Lower lobe of right lung (tissue), 2 donors: ENCODE measurements at places on chromosomes 13 and 19. TPM values are rescaled to one million over a fixed set of nuclear protein-coding genes. Genes with fewer than 3 reads are reported as not detected.

DNA sequence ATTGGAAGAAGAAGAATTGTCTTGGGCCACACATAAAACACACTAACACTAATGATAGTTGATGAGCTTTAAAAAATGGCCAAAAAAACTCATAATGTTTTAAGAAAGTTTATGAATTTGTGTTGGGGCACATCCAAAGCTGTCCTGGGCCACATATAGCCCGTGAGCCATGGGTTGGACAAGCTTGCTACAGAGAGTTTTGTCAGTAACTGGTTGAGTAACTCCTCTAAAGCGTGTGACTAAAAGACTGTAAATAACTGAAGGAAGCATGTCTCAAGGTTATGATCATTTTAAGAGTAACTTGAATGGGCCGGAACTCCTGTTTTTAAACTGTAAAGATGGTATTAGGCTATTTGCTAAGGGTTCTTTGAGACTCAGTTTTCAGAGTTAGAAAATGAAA, 118.0 kb downstream of the KL start:
- H3K27ac ChIP-seq, result no peak overlapping the region
- no peaks in the 10 kb centered on the region for H3K4me1 ChIP-seq
- H3K4me3 ChIP-seq, result no peak overlapping the region

GRCh38 chr13:109145631-109146030, 516.2 kb downstream of the MYO16 start:
- H3K27ac ChIP-seq, result no peak overlapping the region
- H3K4me1 ChIP-seq, result no peaks in the 10 kb centered on the region

GRCh38 chr19:55198651-55199050, 10.7 kb downstream of the PTPRH start:
- H3K4me1 ChIP-seq, result no peaks in the 10 kb centered on the region
- no peak overlapping the region for H3K27ac ChIP-seq
- peaks cover 9% of the 10 kb centered on the region for H3K27me3 ChIP-seq
- no peaks in the 10 kb centered on the region for H3K36me3 ChIP-seq
- H3K4me3 ChIP-seq, result no peak overlapping the region
- no peak for DNase-seq

GRCh38 chr13:29572575-29572974, 22.9 kb downstream of the SLC7A1 start:
- no peak for DNase-seq
- no peak overlapping the region for H3K27ac ChIP-seq
- H3K4me3 ChIP-seq, result no peak overlapping the region

PSPN gene
- total RNA-seq, result 2.2 TPM

DNA sequence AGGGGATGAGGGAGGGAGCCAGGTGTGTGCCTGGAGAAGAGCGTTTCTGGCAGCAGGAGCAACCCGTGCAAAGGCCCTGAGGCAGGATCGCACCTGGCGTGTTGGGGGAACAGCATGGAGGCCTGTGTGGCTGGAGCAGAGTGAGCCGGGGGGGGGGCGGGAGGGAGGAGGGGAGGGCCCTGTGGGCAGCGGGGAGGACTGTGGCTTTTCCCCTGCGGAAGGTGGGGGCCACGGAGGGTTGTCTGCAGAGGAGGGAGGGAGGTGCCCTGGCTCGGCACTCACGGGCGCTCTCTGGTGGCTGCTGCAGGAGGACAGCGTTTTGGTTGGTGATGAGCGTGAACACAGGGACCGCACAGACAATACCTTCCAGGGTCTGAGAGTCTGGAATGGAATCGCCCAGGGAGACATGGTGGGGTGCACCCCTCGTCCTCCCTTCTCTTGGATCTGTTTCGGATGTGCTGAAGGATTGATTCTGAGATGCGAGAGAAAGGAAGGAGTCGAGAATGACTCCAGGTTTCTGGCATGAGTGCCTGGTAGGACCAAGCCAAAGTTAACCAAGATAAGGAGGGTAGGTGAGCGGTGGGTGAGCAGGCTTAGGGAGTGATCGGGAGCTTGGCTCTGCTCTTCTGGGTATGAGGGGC, 6.5 kb downstream of the RAB11B start:
- no peak overlapping the region for H3K4me3 ChIP-seq
- H3K27ac ChIP-seq, result peak overlapping the region; percentile 31
- peaks cover 63% of the 10 kb centered on the region for H3K4me1 ChIP-seq
- no peaks in the 10 kb centered on the region for H3K27me3 ChIP-seq
- peaks cover 24% of the 10 kb centered on the region for H3K36me3 ChIP-seq

DNA sequence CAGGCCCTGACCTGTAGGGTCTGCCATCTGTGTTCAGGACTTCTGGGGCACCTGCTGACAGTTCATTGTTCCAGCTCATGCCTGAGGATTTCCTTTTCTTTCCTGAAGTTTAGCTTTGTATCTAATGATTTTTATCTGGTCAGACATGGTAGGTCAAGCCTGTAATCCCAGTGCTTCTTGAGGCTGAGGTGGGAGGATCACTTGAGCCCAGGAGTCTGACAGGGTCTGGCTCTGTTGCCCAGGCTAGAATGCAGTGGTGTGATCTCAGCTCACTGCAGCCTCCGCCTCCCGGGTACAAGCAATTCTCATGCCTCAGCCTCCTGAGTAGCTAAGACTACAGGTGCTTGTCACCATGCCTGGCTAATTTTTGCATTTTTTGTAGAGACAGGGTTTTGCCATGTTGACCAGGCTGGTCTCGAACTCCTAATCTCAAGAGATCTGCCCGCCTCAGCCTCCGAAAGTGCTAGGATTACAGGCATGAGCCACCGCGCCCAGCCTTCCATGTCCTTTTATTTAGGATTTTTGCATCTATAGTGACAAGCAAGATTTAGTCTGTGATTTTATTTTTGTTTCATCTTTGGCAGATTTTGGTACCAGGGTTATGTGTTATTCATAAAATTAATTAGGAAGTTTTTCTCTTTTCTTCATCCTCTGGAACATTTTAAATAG, 33.2 kb downstream of the CHST8 start:
- no peak for DNase-seq
- H3K36me3 ChIP-seq, result no peaks in the 10 kb centered on the region
- H3K4me3 ChIP-seq, result no peak overlapping the region
- no peak overlapping the region for H3K27ac ChIP-seq

DNA sequence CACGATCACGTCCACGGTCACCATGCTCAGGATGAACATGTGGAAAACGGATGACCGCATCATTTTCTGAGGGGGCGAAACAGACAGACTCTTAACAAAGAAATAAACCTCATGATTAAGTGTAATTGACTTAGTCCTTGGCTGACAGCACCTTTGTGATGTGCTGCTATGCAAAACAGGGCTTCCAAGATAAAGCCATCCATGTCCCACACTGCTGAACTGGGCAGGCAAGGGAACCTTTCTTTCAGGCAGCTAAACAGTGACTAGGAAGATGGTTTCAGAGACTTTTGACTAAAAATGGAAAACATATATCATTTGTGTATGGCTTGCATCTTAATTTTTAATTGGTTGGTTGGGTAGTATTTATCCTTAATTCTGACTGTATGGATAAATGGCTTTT, 157.8 kb downstream of the NALCN start:
- no peak overlapping the region for H3K4me3 ChIP-seq
- H3K4me1 ChIP-seq, result no peaks in the 10 kb centered on the region
- DNase-seq, result no peak
- H3K27ac ChIP-seq, result no peak overlapping the region
- H3K27me3 ChIP-seq, result no peaks in the 10 kb centered on the region

CRLF1 gene
- 19.9 TPM for total RNA-seq

CGB3 gene
- not detected for total RNA-seq

- peak; percentile 35 for DNase-seq
- H3K4me1 ChIP-seq, result peaks cover 38% of the 10 kb centered on the region
- no peaks in the 10 kb centered on the region for H3K27me3 ChIP-seq
- H3K36me3 ChIP-seq, result no peaks in the 10 kb centered on the region
- no peak overlapping the region for H3K4me3 ChIP-seq
Observed at GRCh38 chr13:114104655-114105520, 27.5 kb downstream of the RASA3 start.

- H3K4me3 ChIP-seq, result no peak overlapping the region
- H3K27ac ChIP-seq, result no peak overlapping the region
- no peaks in the 10 kb centered on the region for H3K27me3 ChIP-seq
- H3K4me1 ChIP-seq, result no peaks in the 10 kb centered on the region
Observed at GRCh38 chr13:109669234-109669612, 117.2 kb downstream of the IRS2 start.

C19orf81 gene
- 5.2 TPM for total RNA-seq

GRCh38 chr13:78323848-78324247, 279.5 kb downstream of the POU4F1 start:
- H3K4me3 ChIP-seq, result no peak overlapping the region
- H3K36me3 ChIP-seq, result no peaks in the 10 kb centered on the region
- H3K27me3 ChIP-seq, result no peaks in the 10 kb centered on the region
- H3K27ac ChIP-seq, result no peak overlapping the region
- no peak for DNase-seq
- H3K4me1 ChIP-seq, result no peaks in the 10 kb centered on the region

DNA sequence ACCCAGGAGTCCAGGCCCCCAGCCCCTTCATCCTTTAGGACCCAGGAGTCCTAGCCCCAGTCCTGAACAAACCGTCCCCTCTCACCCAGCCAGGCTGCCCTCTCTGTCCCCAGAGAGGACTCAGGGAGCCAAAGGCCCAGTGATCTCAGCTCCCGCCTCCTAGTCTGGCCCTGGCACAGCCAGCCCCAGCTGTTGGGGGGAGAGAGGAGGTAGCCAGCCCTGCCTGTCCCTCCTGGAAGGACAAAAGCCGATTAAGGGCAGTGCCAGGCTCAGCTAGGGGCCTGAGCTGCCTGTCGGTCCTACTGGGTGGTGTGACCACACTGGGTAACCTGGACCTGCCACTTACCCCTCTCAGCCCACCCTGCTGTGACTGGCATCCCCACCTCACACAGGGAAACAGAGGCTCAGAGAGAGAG, 14.5 kb downstream of the LIPE start:
- no peaks in the 10 kb centered on the region for H3K27me3 ChIP-seq
- H3K27ac ChIP-seq, result no peak overlapping the region
- no peaks in the 10 kb centered on the region for H3K4me1 ChIP-seq
- no peaks in the 10 kb centered on the region for H3K36me3 ChIP-seq
- DNase-seq, result no peak

DNA sequence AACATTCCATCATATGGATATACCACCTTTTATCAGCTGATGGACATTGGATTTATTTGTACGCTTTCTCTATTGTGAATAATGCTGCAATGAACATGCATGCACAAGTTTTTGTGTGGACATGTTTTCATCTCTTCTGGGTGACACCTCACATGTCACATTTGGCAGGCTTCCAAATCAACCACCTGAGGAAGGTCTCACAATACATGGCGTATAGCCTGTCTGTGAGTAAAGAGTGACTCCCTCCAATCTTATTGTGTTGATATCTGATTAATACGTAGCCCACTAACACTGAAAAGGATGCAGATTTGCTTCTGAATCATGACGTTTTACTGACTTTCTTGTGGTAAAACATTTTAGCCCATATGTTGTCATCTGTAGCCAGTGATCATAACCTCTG, 61.1 kb downstream of the SLC15A1 start:
- H3K27ac ChIP-seq, result no peak overlapping the region
- no peaks in the 10 kb centered on the region for H3K27me3 ChIP-seq
- H3K36me3 ChIP-seq, result no peaks in the 10 kb centered on the region
- H3K4me1 ChIP-seq, result no peaks in the 10 kb centered on the region
- DNase-seq, result no peak

DNA sequence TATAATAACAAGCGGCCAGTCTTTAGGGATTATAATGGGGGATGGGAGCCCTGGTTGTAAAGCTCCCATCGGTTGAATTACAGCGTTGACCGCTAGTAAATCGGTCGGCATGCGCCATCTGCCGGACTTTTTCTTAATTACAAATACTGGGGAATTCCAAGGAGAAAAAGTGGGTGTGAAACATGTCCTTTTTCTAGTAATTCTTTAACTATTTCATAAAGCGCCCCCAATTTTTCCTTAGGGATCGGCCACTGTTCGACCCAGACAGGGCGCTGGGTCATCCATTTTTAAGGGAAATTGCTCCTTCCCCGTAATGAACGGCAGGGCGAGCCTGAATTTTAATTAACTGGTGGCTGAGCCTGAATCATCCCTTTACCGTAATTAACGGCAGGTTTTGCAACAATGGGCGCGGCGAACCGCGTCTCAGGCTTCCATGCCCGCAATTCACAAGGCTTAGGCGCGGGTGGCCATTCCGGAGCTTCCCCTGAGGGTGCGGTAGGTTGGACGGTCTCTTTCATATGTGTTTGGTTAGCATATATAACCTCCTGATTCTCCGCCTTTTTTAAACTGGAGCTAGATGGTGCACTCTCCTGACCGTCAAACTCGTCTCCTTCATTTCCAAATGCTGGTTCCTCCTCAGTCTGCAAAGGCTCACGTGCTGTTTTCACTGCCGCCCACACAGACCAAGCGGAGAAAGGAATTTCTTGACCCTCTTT, 30.2 kb upstream of the EVI5L start:
- DNase-seq, result peak; percentile 83
- peaks cover 3% of the 10 kb centered on the region for H3K27me3 ChIP-seq
- peak overlapping the region; percentile 9 for H3K27ac ChIP-seq
- peak overlapping the region; percentile 34 for H3K4me3 ChIP-seq

DNA sequence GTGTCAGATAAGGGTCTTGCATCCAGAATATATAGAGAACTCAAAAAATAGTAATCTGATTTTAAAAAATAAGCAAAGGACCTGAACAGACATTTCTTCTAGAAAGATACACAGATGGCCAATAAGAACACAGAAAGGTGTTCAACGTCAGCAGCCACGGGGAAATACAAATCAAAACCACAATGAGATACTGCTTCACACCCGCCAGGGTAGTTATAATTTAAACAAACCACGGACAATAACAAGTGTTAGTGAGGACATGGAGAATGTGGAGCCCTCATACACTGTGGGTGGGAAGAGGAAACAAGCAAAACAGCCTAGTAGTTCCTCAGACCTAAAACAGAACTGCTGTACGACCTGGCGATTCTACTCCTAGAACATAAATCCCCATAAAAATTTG, 26.7 kb upstream of the NAPA start:
- H3K27me3 ChIP-seq, result peaks cover 26% of the 10 kb centered on the region
- no peak overlapping the region for H3K4me3 ChIP-seq
- H3K36me3 ChIP-seq, result no peaks in the 10 kb centered on the region
- H3K4me1 ChIP-seq, result peaks cover 10% of the 10 kb centered on the region
- no peak overlapping the region for H3K27ac ChIP-seq
- no peak for DNase-seq

ZNF177 gene
- 2.2 TPM for total RNA-seq

DNA sequence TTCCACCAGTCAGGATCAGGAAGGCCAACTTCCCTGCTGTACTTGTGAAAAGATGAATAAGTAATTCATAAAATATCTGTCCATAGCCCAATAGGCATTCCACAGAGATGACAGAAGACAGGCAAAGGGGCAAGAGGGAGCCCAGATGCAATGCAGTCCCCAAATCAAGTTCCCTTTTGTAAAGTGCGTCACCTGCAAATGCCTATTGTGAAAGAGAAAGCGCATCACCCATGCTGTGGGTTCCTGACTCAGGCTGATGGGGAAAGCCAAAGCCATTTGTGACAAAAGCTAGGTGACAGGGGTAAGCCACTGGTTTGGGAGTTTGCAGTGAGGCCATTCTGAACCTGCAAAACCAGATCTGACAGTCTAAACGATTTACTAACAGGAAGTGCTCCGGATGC, 157.5 kb upstream of the ZNF536 start:
- peaks cover under 1% of the 10 kb centered on the region for H3K27me3 ChIP-seq
- H3K4me1 ChIP-seq, result no peaks in the 10 kb centered on the region
- H3K36me3 ChIP-seq, result no peaks in the 10 kb centered on the region
- DNase-seq, result no peak
- H3K27ac ChIP-seq, result no peak overlapping the region
